ENCODE measurements at places on chromosomes 12 and 14.

DNA sequence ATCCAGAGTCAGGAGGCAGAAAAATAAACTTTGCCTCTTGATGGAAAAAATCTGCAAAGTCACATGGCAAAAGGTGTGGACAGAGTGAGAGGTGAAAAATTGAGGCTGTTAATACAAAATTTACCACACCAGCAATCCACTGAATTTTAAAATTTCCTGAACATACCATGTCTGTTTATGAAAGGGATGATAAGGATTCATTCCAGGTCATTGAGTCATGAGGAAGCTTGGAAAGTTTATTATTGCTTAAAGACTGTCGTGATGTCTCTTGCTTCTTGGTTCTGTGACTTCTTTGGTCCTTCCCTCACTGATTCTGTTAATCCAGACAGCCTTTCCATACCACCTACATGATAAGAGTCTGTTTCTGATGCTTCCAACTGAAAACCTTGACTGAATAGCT is 73.2 kb downstream of the TTC6 start:
- no peak for DNase-seq

- no peak for DNase-seq
Observed at GRCh38 chr12:62317017-62317416, 56.8 kb downstream of the USP15 start.

- no peak for DNase-seq
Observed at GRCh38 chr14:51446771-51447170, 204.9 kb upstream of the FRMD6 start.

DNA sequence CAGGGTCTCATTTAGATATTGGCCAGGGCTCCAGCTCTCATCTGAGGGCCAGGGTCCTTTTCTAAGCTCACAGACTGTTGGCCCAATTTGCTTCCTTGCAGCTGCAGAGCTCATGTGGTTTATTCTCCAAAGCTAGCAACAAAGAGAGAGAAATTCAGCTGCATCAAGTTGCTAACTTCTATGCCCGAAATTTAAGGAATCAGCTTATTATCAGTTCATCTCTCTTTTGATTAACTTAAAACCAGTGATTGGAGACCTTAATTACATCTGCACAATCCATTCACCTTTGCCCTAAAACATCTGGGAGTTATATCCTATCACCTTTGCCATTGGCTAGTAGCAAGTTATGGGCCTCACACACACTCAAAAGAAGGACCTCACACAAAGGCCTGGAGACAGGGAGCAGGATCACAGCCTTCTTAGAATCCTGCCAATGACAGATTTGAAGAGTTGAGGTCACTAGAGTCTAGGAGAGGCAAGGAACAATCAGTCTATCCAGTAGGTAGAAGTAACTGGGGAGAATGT is 258.8 kb upstream of the GARIN6 start:
- DNase-seq, result no peak

DNA sequence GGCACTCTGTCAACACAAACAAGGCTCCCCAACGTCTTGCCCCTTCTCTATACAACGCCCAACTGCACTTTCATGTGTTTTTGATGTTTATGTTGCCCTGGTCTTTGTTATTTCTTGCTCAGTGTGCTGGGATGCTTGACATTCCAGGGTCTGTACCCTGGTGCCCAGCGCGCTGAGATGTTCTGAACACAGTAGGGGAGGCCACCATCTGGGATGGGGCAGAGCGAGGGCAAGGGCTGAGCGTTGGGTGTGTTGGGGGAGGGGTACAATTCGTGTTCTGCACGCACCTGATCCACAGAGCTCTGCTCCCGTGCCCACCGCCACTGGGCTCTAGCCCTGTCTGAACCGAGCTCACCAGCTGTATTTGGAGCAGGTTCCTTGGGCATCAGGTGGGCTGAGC is 52.9 kb downstream of the ISCA2 start:
- DNase-seq, result no peak

- DNase-seq, result no peak
Observed at GRCh38 chr12:88720231-88720630, 140.0 kb upstream of the KITLG start.

Measured in fibroblast of the conjunctiva (primary cell).